H54 (cell line): ENCODE measurements at places on chromosomes 2 and 18.

GRCh38 chr18:48803518-48803917 lies 147.2 kb downstream of the SMAD7 start:
- DNase-seq: no peak

DNA sequence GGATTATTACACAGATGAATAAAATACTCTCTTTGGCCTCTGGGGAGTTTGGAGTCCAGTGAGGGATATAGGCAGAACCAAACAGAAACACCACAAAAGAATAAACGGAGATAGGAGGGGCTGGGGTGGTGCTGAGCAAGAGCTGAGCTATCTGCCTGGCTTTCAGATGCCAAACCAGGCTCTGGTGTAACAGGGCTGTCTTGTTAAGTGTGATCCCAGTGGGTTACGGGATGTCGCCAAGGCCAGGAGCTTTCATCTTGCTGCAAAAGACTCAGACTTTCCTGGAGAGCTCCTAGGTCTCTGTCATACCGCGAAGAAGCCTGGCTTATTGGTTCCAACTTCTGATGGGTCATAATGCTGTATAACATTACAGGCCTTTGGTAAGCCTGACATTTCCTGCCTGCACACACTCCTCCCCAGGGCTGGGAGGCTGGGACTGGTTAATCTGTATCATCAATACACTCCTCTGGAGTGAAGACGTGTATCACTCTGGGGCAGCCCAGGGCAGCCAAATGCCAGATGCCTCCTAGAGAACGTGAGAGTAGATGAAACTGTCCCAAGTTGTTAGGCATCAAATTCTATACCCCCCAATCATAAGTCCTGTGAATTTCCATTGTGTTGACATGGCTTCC lies 60.5 kb downstream of the STPG4 start:
- DNase-seq: no peak

GRCh38 chr2:22247466-22247865 lies 1123.7 kb downstream of the TDRD15 start:
- DNase-seq: no peak

GRCh38 chr2:138620431-138620830 lies 118.9 kb downstream of the SPOPL start:
- DNase-seq: no peak

DNA sequence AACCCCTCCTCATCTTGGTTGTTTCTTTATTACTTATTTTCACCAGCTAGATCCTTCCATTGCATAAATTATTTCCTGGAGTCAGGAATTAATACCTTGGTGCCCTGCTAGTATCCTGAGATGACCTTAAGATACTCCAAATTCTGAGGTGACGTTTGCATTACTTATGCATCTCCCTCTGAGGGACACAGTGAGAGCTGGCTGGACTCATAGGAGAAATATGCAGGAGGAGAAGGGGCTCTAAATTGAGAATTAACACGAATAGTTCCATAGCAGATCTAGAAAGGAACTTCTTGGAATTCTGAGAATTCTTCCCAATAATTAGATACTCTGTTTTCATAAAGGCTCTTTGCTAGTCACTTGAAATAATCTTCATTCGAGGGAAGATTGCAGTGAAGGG lies 310.6 kb upstream of the ZEB2 start:
- no peak for DNase-seq

GRCh38 chr2:205990104-205990503 lies 95.9 kb downstream of the INO80D start:
- no peak for DNase-seq

GRCh38 chr2:233409286-233409991 lies 55.1 kb downstream of the DGKD start:
- no peak for DNase-seq

DNA sequence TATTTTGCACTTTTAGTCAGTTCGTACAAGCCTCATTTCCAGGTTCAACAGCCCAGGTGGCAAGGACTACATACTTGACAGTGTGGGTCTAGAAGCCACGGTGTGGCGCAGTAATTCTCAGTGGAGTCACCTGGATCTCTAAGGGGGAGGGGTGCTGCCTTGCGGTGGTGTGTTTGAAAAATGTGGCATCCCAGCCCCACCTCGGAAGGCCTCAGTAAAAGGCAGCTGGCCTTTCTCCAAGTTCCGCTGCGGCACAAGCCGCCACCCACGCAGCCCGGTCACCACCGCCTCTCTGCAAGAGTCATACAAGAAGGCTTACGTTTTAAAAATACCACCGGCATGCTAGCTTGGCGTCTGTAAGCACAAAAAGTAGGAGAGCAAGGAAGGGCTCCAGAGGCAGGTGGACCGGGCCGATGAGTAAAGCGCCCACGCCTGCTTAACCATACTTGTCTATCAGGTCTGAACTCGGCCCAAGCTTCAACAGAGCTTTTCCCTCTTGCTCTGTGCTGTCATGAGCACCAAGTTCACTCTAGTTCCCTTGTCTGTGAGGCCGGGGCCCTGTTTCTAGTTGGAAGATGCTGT lies 49.5 kb downstream of the SPRED2 start:
- peak; percentile 57 for DNase-seq

GRCh38 chr18:22348521-22349316 lies 69.0 kb downstream of the CTAGE1 start:
- DNase-seq: no peak

- no peak for DNase-seq
Observed at GRCh38 chr2:142875010-142875409, 2.5 kb upstream of the KYNU start.

GRCh38 chr2:71787476-71788185 lies 334.3 kb downstream of the DYSF start:
- no peak for DNase-seq

- DNase-seq: no peak
Observed at GRCh38 chr2:106990297-106990696, 104.3 kb upstream of the ST6GAL2 start.

DNA sequence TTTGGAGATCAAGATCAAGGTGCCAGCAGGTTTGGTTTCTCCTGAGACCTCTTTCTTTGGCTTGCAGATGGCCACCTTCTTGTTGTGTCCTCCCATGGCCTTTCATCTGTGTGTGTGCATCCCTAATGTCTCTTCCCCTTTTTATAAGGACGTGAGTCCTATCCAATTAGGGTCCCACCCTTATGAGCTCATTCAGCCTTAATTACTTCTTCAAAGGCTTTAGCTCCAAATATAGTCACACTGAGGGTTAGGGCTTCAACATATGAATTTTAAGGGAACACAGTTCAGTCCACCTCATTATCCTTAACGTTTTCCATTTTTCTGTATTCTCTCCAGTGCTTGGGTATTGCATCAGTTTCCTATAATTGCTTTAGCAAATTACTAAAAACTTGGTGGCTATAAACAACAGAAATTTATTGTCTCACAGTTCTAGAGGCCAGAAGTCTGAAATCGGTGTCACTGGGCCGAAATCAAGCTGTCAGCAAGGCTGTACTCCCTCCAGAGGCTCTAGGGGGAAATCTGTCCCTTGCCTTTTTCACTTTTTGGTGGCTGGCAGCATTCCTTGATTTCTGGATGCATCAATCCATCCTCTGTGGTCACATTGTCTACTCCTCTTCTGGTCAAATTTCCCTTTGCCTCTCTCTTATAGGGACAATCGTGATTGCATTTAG lies 34.1 kb downstream of the CDC42EP3 start:
- DNase-seq: no peak

- DNase-seq: no peak
Observed at GRCh38 chr18:79938196-79938595, 13.3 kb downstream of the SLC66A2 start.

GRCh38 chr2:240780023-240780700 lies 39.9 kb downstream of the KIF1A start:
- DNase-seq: no peak

DNA sequence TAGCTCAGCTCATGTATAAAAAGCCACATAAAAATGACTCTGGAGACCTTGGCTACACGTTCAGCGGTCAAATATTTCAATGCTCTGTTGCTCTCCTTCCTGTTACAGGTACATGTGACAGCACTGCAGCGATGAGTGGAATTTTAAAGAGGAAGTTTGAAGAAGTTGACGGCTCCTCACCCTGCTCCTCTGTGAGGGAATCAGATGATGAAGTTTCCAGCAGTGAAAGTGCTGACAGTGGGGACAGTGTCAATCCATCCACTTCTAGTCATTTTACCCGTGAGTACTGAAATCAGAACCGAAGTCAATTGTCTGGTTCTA lies 125.4 kb downstream of the CSRNP3 start:
- no peak for DNase-seq

GRCh38 chr2:15673919-15674636 lies 82.4 kb downstream of the DDX1 start:
- DNase-seq: no peak

DNA sequence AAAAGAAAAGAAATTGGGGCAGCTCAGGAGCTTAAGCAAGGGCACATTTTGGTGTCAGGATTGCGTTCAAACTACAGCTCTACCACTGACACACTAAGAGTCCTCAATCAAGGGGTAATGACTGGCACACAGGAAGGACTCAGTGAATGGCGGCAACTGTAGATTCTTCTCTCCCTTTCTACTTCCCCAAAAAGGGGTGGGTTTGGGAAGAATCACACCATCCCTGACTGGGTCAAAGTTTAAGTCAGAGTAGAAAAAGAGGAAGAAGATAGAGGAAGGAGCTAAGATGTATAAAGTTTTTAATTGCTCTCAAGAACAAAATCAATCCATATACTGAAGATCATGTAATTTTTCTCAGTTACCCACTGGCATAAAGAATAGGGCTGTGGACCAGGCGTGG lies 2.6 kb downstream of the NLRC4 start:
- DNase-seq: no peak
